Skeletal muscle tissue (tissue), 5 donors: ENCODE measurements at places on chromosomes 2 and 18. TPM values are rescaled to one million over a fixed set of nuclear protein-coding genes. Genes with fewer than 3 reads are reported as not detected.

KRTCAP3 gene
- not detected for total RNA-seq

CRYGA gene
- not detected for total RNA-seq

PIEZO2 gene
- total RNA-seq, result 41.2 TPM

DIS3L2 gene
- 24.0 TPM for total RNA-seq

IL1F10 gene
- total RNA-seq, result not detected

TTC31 gene
- total RNA-seq, result 4.2 TPM

AQP4 gene
- 4.2 TPM for total RNA-seq

ARHGEF4 gene
- 11.5 TPM for total RNA-seq

UGT1A5 gene
- not detected for total RNA-seq

PPP4R3B gene
- 53.8 TPM for total RNA-seq

BAZ2B gene
- total RNA-seq, result 76.2 TPM

CAVIN2 gene
- 19.3 TPM for total RNA-seq
